ENCODE measurements at places on chromosomes 6 and 20.

DNA sequence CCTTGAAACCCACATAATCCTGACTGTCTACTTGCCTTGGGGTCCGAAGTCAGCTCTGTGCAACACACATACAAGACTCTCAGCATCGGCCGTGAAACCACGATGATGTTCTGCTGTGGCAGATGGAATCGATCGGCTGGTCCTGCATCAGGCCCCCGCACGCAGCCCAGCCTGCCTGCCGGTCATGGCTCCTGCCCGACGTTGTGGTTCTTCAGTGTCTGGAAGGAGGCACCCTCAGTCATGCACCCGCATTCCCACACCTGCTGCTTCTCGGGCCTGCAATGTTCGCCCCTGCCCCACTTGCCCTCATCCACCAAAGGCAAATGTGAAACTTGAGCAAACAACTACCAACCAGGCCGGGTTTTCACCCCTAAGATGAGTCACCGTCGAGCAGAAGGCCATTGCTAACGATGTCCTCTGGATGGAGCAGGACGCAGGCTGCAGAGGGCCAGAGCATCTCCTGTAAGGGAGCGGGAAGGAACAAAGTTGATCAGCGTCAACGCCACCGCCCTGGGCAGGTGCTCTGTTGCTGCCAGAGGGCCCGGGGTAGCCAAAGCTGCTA, 128.9 kb upstream of the PDE10A start:
- DNase-seq = no peak

DNA sequence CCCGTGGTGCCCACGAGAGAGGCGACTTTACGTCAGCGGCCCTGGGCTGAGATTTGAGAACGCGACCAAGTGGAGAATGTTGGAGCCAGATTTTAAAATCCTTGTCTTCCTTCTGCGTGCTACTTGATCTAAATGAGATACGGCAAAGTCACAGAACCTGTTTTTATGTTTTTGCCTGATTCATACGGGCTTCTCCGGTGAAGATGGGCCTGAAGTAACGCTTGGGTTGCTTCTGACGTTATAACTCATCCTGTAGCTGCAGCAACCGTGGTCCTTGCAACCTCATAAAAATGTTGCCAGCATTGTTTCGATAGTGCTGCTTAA, 462 bp upstream of the SLC35B3 start:
- DNase-seq = no peak

DNA sequence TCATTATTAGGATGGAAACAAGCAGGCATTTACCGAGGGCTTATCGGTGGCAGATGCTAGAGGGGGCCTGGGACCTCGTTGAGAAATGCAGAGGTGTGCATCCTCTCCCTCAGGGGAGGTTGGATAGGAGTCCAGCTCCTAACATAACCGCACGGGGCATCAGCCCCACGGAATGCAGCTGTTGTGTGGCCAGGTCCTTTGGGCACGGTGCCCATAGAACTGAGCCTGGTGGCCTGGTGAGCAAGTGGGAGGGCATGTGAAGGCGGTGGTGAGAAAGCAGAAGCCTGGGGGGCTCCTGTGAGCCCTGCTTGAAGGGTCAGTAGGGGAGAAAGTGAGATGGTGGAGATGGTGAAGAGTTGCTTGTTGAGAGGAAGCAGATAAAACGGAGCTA, 143.7 kb downstream of the CDH26 start:
- DNase-seq = no peak

- no peak for DNase-seq
Measured at GRCh38 chr6:109093732-109094415, 772 bp downstream of the SESN1 start.

GRCh38 chr6:154614101-154614500, 103.6 kb upstream of the CNKSR3 start:
- peak; percentile 37 for DNase-seq

Data from fibroblast of pulmonary artery (primary cell).